ENCODE measurements at places on chromosomes 4 and X.
A peak's percentile ranks its signal among the peaks of the same experiment; 100 is the strongest.

GRCh38 chr4:136741468-136741867 is 790.8 kb downstream of the PCDH18 start:
- no peak for DNase-seq

DNA sequence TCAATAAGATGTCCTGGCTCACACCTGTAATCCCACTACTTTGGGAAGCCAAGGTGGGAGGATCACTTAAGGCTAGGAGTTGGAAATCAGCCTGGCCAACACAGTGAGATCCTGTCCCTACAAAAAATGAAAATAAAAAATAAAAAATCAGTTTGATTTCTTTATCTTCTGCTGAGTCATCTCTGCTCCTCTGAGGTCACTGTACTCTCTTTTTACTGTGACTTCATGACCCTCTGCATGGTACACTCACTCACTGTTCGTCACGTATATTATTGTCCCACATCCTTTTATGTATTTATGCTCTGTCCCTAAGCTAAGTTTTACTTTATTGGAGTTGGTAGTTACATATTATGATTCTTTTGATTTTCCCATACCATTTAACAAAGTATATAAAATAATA is 333.3 kb downstream of the PCDH7 start:
- DNase-seq = no peak

DNA sequence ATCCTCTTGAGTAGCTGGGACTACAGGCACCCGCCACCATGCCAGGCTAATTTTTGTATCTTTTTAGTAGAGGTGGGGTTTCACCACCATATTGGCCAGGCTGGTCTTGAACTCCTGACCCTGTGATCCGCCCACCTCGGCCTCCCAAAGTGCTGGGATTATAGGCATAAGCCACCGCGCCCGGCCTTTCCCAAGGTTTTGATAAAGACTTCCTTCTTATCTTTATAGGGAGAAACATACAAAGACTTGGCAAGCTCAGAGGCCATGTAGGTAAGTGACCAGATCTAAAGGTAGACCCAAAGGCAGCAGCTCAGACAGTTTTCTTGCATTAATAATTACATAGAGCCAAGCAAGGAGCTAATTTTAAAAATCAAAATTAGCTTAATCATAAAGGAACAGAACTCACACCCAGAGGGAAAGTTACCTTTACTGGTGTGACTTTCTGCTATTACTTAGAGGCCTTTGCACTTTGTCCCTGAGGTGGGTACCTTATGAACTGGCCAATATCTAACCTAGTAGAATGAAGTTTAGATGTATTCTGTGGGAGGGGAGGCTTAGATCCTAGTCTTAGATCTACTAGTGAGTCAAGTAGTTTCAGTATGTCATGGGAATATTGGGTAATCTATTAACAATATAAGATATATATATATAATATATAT is 67.3 kb downstream of the HPGD start:
- no peak for DNase-seq

- no peak for DNase-seq
Observed at GRCh38 chr4:73816814-73817213, 19.7 kb upstream of the CXCL6 start.

DNA sequence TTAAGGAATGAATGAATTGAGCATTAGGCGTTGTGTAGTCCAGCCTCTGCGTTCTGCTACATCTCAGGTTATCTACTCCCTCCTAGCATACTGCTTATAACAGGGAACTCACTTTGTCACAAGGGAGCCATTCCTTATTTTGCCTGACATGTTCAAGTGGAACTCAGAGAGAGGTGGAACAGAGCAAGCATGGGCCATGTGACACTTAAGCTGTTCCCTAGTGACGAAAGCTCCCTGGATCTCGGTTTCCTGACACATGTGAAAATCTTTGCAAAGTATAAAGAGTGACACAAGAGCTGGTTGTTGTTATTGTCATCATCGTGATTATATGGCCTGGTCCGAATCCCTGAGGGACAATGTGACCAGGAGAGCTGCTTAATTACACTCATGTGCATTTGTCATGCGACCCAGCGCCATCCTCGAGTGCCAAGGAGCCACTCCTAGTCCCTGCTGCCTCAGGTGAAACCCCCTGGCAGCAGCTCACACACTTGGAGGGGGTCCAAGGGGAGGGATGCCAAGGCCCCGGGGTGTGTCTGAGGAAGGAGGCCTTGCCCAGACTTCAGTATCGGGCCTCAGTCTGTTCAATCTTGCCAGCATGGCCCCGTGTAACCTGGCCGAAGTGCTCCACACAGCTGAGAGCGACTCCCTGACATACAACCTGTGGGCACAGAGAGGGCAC is 98.5 kb upstream of the MAP3K15 start:
- no peak for DNase-seq

DNA sequence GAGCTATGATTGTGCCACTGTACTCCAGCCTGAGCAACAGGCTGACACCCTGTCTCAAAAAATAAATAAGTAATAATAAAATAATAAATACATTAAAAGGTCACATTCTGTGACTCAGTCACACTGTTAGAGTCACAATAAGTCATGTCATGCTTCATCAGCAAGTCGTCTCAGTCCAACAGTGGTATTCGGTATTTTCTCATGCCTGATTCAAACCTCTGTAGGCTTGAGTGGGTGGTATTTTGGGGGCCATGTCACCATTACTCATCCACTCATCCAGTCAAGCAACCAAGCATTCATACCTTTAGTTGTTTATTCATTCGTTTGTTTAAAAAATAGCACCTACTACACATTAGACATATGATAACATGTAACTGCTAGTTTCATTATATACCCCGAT is 46.9 kb downstream of the SUPT20HL2 start:
- DNase-seq = no peak

GRCh38 chr4:102858828-102859464 is 9.8 kb upstream of the CISD2 start:
- DNase-seq = no peak

GRCh38 chr4:163528653-163529052 is 34.2 kb downstream of the TMA16 start:
- no peak for DNase-seq

DNA sequence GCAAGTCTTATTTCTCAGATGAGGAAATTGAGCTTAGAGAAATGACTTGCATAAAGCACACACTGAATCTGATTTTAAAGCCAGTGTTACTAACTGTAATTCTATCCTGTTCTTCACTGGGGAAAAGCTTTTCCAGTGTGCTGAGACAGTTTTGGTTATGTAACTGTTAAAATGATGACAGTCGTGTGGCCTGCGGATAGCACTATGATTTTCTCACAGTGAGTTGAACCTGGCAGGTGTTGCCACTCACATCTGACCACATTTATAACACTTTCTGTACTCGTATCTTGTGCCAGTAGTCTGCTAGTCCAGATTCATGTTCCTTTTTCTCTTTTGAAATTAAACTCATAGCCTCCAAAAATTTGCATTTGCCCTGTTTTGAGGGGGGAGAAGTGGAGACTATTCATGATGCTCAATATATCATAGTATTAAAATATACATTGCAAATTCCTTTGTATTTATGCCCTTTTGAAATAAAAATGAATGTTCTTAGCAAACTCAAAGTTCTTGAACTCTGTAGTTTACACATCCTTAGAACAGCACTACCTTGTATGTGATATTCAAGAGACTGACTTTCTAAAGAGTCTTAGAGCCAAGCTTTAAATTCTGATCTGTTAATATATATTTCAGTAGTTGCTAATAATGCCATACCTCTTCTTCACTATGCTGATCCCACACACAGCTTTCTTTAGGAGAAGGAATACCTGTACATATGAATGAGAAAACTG is 132.3 kb downstream of the PDLIM5 start:
- DNase-seq = no peak

- DNase-seq = peak; percentile 11
Observed at GRCh38 chr4:35541888-35542213, 702.5 kb downstream of the ARAP2 start.

DNA sequence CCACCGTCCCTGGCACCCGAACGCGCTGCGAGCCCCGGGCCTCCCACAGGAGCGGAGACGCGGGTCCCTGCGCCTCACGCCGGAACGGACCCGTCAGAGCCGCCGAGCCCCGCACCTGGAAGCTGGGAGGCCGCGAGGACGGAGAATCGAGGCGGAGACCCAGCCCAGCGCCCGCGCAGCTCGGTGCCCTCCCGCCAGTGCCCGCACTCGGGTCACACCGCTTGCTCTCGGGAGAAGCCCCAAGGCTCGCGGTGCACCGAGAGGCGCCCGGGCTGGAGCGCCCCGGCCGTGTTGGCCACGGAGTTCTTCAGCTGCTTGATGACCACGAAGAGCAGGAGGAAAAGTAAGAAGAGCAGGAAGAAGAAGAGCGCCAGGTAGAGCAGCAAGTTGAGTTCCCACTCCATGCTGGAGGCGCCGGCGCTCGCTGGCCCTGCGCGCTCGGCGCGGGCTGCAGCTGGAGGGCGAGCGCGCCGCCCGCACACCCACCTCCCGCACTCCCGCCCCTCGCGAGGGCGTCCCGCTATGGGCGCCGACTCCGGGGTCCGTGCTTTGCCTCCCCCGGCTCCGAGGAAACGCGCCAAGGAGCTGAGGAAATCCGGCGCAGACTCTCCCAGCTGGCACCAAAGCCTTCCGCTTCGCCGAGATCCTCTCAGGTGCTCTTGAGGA is at the start of gene SMIM43:
Gene SMIM43 (minus strand): TSS at position 463 of the 666 bp plus-strand sequence. CDS start 59 bp downstream, at position 404.
- peak; percentile 57 for DNase-seq

GRCh38 chrX:63750811-63751210 is 34.2 kb downstream of the ARHGEF9 start:
- no peak for DNase-seq

GRCh38 chr4:910366-911091 is 21.6 kb downstream of the GAK start:
- DNase-seq = no peak

DNA sequence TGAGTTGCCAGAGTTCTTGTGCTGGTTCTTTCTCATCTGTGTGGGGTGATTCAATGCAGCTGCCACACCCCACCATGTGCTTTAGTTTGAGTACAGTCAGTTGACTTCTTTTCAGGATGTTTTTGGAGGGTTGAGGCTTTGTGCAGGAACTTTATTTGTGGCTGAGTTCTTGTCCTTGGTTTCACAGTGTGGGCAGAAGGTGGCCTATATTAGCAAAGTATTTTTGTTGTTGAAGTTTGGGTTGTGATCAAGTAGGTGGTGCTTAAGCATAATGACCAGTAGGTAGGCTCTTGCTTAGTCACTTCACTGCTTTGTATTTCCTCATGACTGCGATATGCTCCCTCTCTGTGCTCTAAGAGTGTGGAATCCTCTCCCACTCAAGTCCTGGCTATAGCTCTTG is 80.3 kb downstream of the ARHGAP24 start:
- DNase-seq = no peak

DNA sequence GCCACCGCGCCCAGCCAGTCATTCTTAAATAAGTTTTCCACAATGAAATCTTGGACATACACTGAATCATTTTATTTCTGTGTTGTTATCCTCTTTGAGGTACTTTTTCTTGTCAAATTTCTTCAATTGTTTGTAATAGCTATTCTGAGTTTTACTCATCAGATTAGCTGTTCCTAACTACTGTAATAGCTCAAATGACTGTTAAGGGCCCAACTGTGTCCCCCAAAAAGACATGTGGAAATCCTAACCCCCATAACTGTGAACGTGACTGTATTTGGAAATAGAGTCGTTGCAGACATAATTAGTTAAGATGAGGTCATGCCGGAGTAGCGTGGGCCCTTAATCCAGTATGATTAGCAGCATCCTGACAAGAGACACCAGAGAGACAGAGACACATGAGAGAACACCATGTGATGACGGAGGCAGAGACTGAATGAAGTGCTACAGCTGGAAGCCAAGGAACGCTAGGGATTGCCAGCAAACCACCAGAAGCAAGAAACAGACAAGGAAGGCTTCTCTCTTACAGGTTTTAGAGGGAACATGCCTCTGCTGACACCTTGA is 22.9 kb downstream of the ACOT9 start:
- no peak for DNase-seq

DNA sequence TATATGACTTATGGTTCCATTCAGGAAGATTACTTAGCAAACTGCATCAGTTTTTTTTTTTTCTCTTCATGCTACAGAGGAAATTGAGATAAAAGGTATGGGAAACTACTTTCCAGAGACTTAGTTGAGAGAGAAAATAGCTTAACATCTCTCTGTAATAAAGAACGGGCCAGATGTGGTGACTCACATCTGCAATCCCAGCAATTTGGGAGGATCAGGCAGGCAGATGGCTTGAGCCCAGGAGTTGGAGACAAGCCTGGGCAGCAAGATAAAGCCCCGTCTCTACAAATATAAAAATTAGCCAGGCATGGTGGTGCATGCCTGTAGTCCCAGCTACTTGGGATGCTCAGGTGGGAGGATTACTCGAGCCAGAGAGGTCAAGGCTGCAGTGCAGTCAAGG is 271.2 kb upstream of the TENM3 start:
- no peak for DNase-seq

GRCh38 chr4:67935888-67936287 is 27.4 kb downstream of the TMPRSS11A start:
- DNase-seq = no peak

DNA sequence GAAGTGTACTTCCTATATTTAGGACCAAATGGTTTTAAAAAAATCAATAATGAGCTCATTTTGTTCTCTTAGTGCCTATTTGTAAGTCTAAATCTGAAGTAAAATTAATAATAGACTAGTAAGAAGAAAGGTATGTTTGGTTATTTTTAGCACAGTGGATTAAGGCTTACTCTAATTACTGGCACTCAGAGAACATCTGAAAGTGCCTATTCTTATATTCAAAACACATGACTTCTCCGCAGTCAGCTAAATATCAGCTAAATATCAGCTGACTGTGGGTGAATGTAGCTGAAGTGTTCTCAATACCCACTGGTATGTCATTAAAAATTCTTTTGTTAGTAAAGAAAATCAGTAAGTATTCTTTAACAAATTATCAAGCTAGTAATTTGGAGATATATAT is 6.0 kb downstream of the AP1S2 start:
- DNase-seq = no peak

DNA sequence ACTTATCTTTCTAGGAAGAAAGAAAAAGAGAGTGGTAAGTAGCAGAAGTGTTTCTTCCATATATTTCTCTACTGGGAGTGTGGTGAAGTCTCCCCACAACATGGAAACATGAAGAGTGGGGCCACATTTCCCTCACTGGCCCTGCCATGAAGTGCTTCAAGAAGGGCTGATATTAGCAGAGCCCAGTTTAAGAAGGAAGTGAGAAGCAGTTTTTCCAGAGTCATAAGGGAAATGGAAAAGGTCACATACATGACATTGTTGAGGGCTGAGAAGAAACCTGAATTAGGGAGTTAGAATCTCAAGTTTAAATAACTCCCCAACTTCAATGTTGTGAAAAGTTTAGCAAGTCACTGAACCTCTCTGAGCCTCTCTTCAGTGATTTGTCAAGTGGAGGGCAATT is 171.9 kb upstream of the RBPJ start:
- no peak for DNase-seq

DNA sequence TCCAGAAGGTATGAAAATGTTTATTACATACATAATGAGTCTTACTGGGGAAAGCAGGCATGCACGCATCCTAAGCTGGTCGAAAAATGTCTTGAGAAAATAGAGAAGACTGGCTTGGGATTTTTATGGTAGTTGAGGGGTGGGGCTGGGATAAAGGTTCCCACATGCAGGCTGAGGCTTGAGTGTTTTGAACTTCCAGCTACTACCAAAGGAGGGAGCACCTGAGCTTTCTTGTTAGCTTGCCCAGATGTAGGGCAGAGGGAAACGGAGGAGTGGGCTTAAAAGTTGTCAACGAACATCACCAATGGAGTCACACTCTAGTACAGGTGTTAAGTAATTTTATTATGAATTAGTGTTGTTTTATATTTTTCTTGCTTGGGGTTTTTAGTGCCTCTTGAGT is 39.6 kb upstream of the SRPX start:
- DNase-seq = peak; percentile 31

GRCh38 chrX:132876523-132877338 is 81.7 kb downstream of the HS6ST2 start:
- peak; percentile 21 for DNase-seq

GRCh38 chrX:105845631-105846030 is 23.3 kb downstream of the NRK start:
- DNase-seq = peak; percentile 7
